ENCODE measurements at places on chromosomes 2 and 18. TPM values are rescaled to one million over a fixed set of nuclear protein-coding genes. Genes with fewer than 3 reads are reported as not detected.

GALM gene
- 22.2 TPM for total RNA-seq

CELF4 gene
- total RNA-seq = 0.10 TPM

ATP6V1C2 gene
- total RNA-seq = 0.14 TPM

LRRC30 gene
- total RNA-seq = not detected

DLX1 gene
- total RNA-seq = 4.0 TPM

CPO gene
- total RNA-seq = not detected

PID1 gene
- total RNA-seq = 2.9 TPM

ECEL1 gene
- total RNA-seq = 0.15 TPM

PKDCC gene
- 17.1 TPM for total RNA-seq

ABCG8 gene
- total RNA-seq = not detected

SKOR2 gene
- total RNA-seq = not detected

LOXL3 gene
- total RNA-seq = 0.34 TPM

UGT1A9 gene
- 6.0 TPM for total RNA-seq

EVX2 gene
- not detected for total RNA-seq

TOGARAM2 gene
- 0.23 TPM for total RNA-seq

FBXO36 gene
- 1.4 TPM for total RNA-seq

CNRIP1 gene
- 1.9 TPM for total RNA-seq

PROC gene
- 3.5 TPM for total RNA-seq

PREB gene
- 66.4 TPM for total RNA-seq

ABHD1 gene
- total RNA-seq = 1.2 TPM

ICOS gene
- total RNA-seq = not detected

CDH20 gene
- total RNA-seq = not detected

KIAA2012 gene
- not detected for total RNA-seq

OTX1 gene
- total RNA-seq = 4.7 TPM

OSBPL1A gene
- total RNA-seq = 15.1 TPM

PRSS56 gene
- total RNA-seq = 0.14 TPM

OTOS gene
- total RNA-seq = not detected

PLGLB2 gene
- 0.35 TPM for total RNA-seq

UPP2 gene
- total RNA-seq = not detected

GALNT13 gene
- total RNA-seq = 9.9 TPM

POTEI gene
- not detected for total RNA-seq

UXS1 gene
- 58.4 TPM for total RNA-seq

TMEM17 gene
- total RNA-seq = 5.4 TPM

REG3G gene
- total RNA-seq = not detected

LYPD1 gene
- 21.5 TPM for total RNA-seq

OXER1 gene
- not detected for total RNA-seq

CXCR4 gene
- total RNA-seq = 0.28 TPM

ACTG2 gene
- total RNA-seq = not detected

CYP26B1 gene
- 18.3 TPM for total RNA-seq

C2orf81 gene
- 4.0 TPM for total RNA-seq

ACTR3 gene
- total RNA-seq = 315 TPM

ASXL3 gene
- not detected for total RNA-seq

SERPINB11 gene
- total RNA-seq = not detected

PROM2 gene
- total RNA-seq = 0.06 TPM

ASB1 gene
- 64.2 TPM for total RNA-seq

FOXI3 gene
- not detected for total RNA-seq

REG3A gene
- total RNA-seq = not detected

SLC20A1 gene
- total RNA-seq = 138 TPM

B3GNT7 gene
- 2.0 TPM for total RNA-seq

SATB2 gene
- 3.4 TPM for total RNA-seq

MARCHF7 gene
- total RNA-seq = 56.5 TPM

ONECUT2 gene
- 0.63 TPM for total RNA-seq

REG1A gene
- total RNA-seq = not detected
